ENCODE measurements at places on chromosomes 6 and 20.

- peak; percentile 31 for DNase-seq
Observed at GRCh38 chr6:53725791-53726575, 60.4 kb upstream of the KLHL31 start.

GRCh38 chr6:36840432-36841403 lies 1.5 kb upstream of the CPNE5 start:
- no peak for DNase-seq

DNA sequence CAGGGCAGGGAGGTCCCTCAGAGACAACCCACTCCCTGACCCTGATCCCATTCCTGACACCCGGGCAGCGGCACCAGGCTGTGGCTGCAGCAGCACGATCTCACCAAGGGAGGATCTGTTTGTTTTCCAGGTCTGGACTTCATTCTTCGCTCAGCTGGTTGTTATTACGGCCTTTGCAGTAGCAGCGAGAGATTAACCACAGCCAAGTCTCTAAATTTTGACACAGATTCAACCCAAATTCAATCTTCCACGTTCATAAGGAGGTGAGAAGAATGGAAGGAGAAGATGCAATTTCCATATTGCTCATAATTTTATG lies 91.1 kb upstream of the THBS2 start:
- DNase-seq, result no peak

GRCh38 chr6:94751641-94752329 lies 825.5 kb upstream of the MANEA start:
- no peak for DNase-seq

- no peak for DNase-seq
Observed at GRCh38 chr6:92623431-92623830, 795.9 kb downstream of the EPHA7 start.
